ENCODE measurements at places on chromosomes 2 and 18. TPM values are rescaled to one million over a fixed set of nuclear protein-coding genes. Genes with fewer than 3 reads are reported as not detected.

The FBXO15 gene
- total RNA-seq, result 0.73 TPM

- DNase-seq, result no peak
These were observed 116.6 kb downstream of the MTX2 start for GRCh38 chr2:176385838-176386237.

The ARHGAP28 gene
- total RNA-seq, result 22.8 TPM

GRCh38 chr18:74184875-74185274 lies 36.6 kb downstream of the TIMM21 start:
- DNase-seq, result no peak

GRCh38 chr2:163570391-163570790 lies 165.4 kb downstream of the FIGN start:
- DNase-seq, result no peak

GRCh38 chr2:60675301-60675700 lies 80.8 kb upstream of the PAPOLG start:
- no peak for DNase-seq

- no peak for DNase-seq
These were observed 190.4 kb downstream of the RIT2 start for GRCh38 chr18:42925036-42925435.

GRCh38 chr2:238220274-238220891 lies 16.9 kb upstream of the ILKAP start:
- no peak for DNase-seq
